ENCODE measurements at places on chromosomes 2 and 18.

DNA sequence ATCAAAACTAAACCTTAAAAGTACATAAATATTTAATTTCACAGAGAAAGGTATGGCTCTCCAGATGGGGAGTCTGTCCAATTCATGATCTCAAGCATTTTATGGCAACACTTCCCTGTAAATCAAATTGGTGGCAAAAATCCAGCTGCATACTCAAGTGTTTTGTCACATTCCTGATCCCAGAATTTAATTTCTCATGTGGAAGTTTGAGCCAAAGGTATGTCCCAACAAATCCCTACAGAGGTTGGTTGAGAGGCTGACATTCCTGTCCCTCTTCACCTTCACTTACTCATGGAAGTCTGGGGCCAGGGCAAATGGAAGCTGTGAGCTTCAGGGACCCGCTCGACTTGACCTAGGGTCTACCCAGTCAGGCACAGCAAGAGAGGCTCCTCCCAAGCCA, 17.7 kb downstream of the KLF7 start:
- peak; percentile 96 for DNase-seq

- no peak for DNase-seq
Measured at GRCh38 chr2:25340181-25340921, 1.4 kb downstream of the DNMT3A start.

DNA sequence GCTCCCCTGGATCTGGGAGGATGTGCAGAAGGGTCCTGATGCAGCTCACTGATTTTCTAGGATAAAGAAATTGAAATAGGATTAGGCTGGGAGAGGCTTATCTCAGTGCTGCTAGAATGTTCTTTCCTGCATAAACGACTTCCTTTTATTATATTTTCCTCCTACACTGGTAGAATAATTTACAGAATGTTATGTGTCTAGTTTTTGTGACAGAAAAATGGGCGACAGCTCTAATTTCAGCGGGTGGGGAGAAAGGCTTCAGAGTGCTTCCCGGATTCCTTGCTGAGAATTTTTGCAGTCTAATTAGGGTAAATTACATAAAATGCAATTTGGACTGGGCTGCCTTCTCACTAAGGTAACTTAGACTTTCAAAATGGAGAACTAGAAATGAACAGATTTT, 66.2 kb downstream of the SKA1 start:
- no peak for DNase-seq

GRCh38 chr2:110726285-110726684, 6.1 kb upstream of the ACOXL start:
- no peak for DNase-seq

GRCh38 chr2:133953524-133953923, 300.3 kb upstream of the MGAT5 start:
- no peak for DNase-seq

DNA sequence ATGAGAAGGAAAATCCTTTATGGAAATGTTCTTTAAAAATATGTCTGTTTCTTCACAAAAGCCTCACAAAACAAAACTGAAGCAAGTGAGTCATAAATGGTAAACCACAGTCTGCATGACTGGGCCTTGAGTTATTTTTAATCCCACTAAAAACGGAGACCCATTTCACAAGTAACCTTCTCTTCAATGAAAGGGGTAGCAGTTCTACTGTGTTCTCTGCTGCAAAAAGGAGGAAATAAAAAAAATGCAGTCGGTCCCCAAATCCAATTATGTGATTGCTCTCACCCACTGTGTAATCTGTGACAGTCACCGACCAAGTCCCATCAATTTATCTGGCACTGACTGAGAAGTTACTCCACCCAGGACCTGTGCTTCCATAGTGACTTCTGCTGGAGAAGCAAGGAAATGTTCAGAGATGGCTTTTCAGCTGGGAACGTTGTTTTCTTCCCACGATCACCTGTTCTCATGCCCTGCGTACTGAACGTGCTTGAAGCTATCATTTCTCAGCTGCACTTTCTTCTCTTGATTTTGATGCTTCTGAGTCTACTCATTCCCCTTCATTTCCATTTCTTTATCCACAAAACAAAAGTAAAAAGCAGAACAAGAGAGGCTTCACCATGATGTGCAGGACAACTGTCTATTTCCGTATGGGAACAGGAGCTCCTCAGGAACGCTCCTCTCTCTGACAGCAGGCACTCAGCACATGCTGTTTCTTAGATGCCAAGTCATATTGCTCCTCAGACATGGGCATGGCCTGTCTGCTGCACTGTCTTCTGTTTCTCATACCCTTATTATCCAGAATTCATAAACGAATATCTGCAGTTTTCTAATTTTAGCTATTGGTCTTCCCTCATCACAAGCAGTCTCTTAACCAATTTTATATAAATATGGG, 80.0 kb upstream of the TMEM200C start:
- peak; percentile 66 for DNase-seq

DNA sequence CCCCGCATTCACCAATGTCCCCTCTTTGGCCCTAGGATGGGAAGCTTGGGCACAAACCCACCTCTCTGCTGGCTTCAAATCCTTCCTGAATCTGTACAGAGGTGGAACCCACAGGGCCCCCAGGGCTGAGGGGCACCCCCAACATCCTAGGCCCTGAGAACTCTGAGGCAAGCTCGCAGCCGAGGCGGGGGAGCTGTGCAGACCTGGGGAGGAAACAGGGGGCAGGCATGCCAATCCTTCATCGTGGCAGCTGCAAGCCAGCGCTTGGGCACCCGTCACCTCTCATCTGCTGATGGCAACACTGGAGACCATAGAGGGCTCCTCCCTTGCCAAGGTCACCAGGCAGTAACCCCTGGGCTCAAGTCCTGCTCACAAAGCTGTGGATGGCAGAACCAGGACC, 10.8 kb downstream of the ECEL1 start:
- no peak for DNase-seq

DNA sequence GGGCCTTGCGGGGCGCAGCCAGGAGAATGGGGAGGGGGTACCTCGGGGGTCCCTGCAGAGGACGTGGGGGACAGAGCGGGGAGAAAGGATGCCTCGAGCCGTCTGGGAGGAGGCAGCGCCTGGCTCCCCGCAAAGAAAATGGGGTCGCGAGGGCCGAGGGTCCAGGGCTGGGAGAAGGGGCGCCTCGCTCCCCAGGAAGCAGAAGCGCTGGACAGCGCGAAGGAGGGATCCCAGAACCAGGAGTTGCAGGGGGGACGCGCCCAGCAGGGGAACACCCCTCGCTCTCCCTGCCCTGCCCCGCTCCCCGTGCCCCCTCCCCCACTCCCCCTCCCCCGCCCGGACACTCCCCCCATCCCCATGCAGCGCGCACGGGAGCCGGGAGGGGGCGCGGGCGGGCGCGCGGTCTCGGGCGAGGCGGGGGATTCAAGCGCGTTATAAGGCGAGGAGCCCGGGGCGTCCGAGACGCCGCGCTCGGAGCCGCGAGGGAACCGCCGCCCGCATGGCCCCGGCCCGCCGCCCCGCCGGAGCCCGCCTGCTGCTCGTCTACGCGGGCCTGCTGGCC, at the start of gene ERFE:
Gene ERFE (plus strand): TSS at position 462 of the 562 bp plus-strand sequence. CDS start 38 bp downstream, at position 500.
- no peak for DNase-seq

Data from AG10803 (cell line).